Esophagus muscularis mucosa (tissue), 4 donors: ENCODE measurements at places on chromosomes 7 and 10. TPM values are rescaled to one million over a fixed set of nuclear protein-coding genes. Genes with fewer than 3 reads are reported as not detected.

GRCh38 chr7:142876236-142876960 is 9.1 kb downstream of the TRPV6 start:
- DNase-seq = no peak

ASAH2 gene
- 1.1 TPM for total RNA-seq

DNA sequence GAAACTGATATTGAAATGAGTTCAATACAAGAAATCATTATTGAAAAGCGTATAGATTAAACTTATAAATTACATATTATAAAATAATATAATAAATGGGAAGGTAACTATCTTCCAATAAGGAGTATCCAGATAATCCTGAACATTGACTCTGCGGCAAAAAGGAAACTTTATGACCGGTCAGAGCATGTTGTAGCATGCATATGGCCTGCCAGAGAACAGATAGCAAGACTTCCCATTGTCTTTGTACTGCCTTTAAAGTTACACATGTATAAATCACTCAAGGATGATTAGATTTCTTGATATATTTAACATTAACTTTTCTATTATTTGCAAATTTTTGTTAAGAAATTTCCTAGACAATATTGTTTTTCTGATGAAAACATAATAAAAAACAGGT is 56.2 kb upstream of the ETV1 start:
- DNase-seq = no peak

- DNase-seq = peak; percentile 99
These were observed at the start of gene STK32C for GRCh38 chr10:132307823-132308586. Gene STK32C, minus strand, starts transcription at chr10:132307950. Its CDS starts 117 bp downstream, at chr10:132307833.

NPSR1 gene
- not detected for total RNA-seq

DNA sequence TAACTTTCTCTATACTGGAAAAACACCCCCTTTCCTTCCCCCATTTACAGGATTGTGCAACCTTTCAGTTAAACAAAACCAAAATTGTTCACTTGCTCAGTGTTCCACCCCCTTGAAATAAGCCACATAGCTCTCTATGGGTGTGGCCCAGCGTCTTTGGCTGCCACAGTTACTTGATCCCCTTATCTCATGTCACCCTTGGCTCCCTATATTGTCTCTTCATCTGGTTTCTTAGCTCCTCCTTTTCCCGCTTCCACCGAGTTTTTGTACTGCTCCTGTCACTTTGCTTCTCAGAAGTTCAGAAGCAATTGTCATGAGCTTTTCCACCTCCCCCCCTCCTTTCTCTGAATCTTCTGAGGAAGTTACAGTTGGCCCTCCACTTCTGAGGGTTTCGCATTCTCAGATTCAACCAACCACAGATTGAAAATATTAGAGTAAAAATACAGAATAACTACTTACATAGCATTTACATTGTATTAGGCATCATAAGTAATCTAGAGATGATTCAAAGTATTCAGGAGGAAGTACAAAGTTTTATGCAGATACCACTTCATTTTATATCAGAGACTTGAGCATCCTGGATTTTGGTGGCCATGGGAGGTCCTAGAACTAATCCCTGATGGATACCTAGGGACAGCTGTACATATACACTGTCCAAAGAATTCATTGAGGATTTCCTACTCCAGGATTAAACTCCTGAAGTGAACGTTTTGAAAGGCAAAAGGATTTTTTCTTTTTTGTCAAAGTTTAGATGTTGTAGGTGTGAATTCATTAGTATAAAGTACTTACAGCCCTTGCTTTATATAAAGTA is 60.4 kb downstream of the ADD3 start:
- no peak for DNase-seq

DPY19L1 gene
- total RNA-seq = 11.9 TPM

DNA sequence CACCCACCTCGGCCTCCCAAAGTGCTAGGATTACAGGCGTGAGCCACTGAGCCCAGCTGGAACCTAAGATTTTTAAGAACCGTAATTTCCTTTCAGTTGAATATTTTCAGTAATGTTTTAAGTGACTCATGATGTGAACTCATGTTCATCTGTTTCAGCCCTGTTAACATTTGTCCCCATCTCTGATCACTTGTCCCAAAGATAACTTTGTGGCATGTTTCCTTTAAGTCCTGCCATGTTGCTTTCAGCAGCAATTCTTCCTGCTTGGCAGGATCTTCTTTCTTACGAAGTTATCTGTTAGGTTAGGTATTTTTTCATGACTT is 19.3 kb downstream of the ZRANB1 start:
- DNase-seq = no peak

DNA sequence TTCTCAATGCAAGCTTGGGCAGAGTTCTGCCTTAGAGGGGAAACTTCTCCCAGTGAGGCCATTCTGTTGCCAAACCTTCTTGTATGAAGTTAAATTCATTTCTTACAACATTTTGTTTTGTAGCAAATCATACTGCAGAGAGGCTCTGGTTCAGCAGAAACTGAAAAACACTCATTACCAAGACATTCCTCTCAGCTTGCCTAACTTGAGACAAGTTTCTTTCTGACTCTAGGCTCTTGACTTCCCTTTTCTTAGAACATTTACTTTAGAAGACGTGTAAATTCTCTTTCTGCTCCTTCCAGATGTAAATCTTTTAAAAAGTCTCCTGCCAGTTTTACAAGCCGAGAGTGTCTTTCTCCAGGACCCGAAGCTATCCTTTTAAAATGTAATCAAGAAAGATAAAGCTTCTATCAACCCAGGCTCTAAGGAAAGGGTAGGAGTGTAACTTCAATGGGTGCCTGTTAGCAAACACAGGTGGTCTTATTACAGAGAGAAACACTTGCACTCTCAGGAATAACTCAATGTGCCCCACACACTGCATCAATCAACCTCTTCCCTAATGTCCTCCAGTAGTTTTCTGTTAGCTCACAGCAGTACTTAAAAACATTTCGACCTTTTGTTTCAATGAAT is 80.5 kb upstream of the TAS2R16 start:
- no peak for DNase-seq

- DNase-seq = peak; percentile 93
These were observed 77.9 kb downstream of the ZMIZ1 start for GRCh38 chr10:79146611-79147130.

FFAR4 gene
- total RNA-seq = 0.45 TPM

DNA sequence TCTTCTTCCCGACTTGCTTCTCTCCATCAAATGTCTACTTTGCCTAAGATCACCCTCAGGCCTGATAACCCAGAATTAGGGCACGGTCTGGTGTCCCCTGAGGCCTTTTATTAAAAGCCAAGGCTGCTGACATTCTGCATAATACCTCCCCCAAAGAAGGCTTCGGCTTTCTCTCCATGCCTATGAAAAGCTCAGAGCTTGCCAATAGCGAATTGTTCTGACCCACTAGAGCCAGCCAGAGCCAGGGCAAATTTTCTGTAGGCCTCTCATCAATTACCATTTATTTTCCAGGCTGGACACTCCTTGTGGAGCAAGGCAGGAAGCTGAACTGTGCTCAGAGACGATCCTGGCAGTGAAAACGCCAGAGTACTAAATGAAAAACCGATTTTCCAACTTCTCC is 64.3 kb upstream of the ADRB1 start:
- no peak for DNase-seq

DNA sequence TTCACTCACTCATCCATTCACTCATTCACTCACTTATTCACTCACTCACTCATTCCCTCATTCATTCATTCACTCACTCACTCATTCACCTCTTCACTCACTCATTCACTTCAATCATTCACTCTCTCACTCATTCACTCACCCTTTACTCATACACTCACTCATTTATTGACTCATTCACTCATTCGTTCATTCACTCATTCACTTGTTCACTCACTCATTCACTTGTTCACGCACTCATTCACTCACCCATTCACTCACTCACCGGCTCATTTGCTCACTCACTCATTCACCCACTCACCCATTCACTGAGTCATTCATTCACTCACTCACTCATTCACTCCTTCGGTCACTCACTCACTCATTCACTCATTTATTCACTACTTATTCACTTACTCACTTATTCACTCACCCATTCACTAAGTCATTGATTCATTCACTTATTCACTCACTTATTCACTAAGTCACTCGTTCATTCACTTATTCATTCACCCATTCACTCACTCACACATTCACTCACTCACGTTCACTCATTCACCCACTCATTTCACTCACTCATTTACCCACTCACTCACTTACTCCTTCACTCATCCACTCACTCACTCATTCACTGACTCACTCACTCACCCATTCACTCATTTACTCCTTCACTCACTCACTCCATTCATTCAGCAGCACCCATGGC is 4.7 kb upstream of the PFKP start:
- no peak for DNase-seq

SVIL gene
- 785 TPM for total RNA-seq

GRCh38 chr7:151780631-151781030 is 96.3 kb downstream of the PRKAG2 start:
- DNase-seq = no peak

DNA sequence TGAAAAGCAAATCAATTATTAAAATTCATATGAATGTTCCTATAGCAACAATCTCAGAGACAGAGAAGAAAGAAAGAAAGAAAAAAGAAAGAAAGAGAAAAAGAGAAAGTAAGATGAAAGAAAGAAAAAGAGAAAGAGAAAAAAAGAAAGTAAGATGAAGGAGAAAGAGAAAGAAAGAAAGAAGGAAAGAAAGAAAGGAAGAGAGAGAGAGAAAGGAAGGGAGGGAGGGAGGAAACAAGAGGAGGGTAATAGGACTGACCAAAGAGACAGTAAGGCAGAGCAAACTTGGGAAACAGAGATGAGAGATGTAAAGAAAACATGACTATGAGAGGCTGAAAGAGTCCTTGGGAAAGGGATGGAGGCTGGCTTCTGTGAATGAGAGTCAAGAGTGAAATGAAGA is 458.4 kb downstream of the SORCS1 start:
- DNase-seq = no peak

ATOH7 gene
- not detected for total RNA-seq

GRCh38 chr7:129401967-129402860 is 32.0 kb upstream of the STRIP2 start:
- no peak for DNase-seq

DNA sequence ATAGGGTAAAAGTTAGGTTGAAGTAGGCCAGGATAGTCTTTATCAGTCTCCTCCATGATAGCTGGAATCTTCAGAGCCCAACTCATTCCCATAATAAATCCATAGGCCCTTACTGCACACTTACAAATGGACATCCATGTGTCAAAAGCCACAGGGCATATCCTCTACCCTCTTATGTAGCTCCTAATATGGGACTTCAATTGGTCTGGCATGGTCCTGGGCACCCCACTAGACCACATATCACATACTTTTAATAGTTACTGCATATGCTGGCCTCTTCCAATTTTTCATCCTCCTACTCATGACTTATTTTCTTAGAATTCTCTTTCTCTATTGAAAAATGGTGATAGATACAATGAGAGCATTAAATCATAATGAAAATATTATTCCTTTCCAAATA is 169.3 kb downstream of the MAGI2 start:
- no peak for DNase-seq

GRCh38 chr10:62788861-62789467 is 15.6 kb upstream of the ADO start:
- DNase-seq = no peak

DNA sequence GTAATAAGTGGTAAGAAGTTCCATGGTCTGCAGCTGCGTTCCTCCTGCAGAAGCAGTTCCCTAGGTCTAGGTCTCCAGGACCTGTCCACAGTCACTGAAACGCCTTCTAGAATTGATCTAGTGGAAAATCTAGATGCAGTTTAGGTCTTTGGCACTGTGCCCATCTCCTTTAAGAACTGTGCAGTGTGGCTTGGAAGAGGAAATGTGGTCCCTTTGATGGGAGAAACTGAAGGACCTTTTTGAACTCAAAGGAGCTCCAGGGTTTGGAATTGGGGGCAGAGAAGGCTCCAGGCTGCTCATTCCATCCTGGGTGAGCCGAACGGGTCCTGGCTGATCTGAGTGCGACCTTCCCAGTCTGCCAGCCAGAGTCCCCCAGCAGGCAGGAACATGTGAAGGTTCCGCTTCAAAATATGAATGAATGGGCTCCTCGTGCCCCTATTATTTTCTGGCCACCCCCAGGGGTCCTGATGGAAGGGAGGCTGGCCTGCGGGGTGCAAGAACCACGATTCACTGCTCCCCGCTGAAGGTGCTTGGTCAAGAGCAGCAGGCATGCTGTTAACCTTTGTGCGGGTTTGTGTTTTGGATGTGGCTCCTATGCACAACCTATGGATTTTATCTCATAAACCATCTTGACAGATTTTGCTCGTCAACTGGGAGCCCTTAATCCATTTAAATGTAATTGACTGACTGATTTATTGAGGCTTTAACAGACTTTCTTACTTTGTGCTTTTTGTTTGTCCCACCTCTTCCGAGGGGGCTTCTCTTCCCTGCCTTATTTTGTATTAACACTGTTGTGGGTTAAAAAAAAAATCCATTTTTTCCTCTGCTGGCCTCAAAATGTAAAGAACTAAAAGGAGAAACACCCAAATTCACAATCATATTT is 36.7 kb downstream of the ZNF467 start:
- DNase-seq = no peak

HDAC9 gene
- 117 TPM for total RNA-seq

LIPN gene
- 0.33 TPM for total RNA-seq

DNA sequence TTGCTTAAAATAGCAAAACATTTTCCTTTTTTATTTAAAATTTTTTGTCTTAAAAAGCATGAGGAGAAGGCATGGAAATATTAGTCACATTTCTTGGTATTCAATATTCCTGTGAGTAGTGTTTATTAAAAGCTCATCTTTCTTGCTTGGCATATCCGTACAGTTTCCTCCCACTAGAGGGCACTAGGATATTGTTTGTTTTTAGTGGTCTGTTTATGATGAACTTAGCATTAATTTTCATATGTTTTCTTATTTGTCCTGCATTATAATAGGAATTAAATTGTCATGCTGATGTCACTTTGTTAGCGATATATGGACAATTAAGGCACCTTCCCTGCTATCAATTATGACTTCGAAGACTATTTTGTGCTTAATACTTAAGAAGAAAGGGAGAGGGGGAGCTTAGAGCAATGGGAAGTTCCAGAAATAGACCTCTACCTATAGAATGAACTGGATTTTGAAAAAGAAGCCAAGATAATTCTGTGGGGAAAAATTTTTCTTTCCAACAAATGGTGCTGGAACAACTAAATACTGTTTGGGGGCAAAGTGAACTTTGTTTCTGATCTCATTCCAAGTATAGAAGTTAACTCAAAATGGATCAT is 91.0 kb upstream of the STRIP2 start:
- no peak for DNase-seq

- DNase-seq = no peak
These were observed 15.8 kb upstream of the SVIL start for GRCh38 chr10:29650552-29650944.

GRCh38 chr7:118059209-118059608 is 124.8 kb upstream of the LSM8 start:
- no peak for DNase-seq

FOXI2 gene
- 0.17 TPM for total RNA-seq

SPDYE16 gene
- not detected for total RNA-seq

DNA sequence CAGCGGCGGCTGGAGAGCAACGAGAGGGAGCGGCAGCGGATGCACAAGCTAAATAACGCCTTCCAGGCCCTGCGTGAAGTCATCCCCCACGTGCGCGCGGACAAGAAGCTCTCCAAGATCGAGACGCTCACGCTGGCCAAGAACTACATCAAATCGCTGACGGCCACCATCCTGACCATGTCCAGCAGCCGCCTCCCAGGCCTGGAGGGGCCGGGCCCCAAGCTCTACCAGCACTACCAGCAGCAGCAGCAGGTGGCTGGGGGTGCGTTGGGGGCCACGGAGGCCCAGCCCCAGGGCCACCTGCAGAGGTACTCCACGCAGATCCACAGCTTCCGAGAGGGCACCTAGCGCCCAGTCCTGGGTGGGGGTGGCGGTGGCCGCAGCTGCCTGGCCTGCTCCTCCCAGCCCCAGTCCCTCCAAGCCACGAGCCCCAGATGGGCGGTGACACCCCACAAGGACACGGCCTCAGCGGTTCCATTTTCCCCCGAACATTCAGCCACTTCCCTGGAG is 1.3 kb downstream of the BHLHA15 start:
- DNase-seq = no peak
